NCI-H748 treated with DMSO at 0.1 percent for 48 hours (cell line): ENCODE measurements at places on chromosomes 6 and 20.

DNA sequence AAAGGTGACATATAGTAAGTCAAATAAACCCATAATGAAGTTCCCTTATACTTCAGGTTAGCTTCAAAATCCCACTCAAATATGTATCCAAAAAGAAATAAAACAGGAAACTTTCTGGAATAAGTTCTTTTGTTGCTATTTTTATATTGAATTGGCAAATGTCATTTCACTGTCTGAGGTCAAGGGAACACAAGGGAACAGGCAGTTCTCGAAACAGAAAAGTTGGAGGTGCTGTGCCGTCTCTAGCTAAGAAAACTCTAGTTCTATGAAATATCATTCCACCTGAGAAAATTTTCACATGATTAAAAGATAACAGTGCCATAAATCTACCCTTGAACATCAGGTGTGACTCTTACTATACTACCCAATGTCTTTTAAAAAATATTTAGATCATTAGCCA is 358.5 kb downstream of the PRKN start:
- no peak for DNase-seq

GRCh38 chr6:33178755-33179475 is 13.4 kb downstream of the COL11A2 start:
- no peak for DNase-seq

GRCh38 chr6:84498905-84499304 is 265.5 kb downstream of the TBX18 start:
- DNase-seq, result no peak

GRCh38 chr20:41177636-41178035 is 40.3 kb downstream of the PLCG1 start:
- DNase-seq, result no peak

DNA sequence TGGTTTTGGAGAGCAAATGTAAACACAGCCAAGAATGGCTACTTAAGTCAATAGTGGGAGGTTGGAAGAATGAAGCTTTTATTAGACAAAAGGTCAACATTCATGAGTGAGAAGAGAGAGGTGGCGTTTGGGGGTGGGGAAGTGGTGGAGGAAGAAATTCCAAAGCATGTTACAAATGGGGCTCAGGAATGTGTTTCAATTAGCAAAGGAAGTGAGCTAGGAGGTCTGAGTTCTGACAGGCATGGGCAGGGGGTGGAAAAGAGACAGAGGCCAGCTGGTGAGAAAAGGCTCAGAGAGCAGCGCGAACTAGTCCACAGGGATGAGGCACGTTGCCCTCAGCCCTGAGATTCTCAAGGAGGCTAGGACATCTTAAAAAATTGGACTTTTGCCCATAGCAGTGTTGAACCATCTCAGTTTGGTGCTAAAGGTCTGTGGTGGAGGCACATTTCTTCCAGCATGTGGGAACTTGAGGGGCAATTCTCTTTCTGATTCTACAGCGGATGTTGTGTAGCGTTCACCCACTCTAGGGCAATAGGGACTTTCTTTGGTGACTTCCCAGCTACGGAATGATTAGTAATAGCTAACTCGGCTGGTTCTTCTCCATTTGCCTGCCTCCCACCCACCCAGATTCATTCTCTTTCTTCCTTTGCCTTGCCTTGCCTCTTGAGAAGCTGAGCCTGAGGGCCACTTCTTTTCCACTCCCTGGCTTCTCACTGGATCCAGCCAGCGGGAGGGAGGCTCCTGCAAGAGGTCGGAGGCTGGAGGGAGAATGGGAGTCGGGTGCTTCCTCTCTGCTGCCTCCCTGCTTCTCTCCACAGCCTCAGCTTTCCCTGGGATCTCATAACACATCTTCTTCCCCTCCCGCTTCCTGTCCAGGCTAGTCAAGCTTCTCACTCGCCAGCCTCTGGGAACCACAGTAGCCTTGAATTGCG is 45.1 kb upstream of the NEDD9 start:
- no peak for DNase-seq

GRCh38 chr6:131400779-131401496 is 172.1 kb upstream of the ARG1 start:
- DNase-seq, result no peak
